Psoas muscle (tissue), 8 donors: ENCODE measurements at places on chromosomes 2 and 18.
A peak's percentile ranks its signal among the peaks of the same experiment; 100 is the strongest.

DNA sequence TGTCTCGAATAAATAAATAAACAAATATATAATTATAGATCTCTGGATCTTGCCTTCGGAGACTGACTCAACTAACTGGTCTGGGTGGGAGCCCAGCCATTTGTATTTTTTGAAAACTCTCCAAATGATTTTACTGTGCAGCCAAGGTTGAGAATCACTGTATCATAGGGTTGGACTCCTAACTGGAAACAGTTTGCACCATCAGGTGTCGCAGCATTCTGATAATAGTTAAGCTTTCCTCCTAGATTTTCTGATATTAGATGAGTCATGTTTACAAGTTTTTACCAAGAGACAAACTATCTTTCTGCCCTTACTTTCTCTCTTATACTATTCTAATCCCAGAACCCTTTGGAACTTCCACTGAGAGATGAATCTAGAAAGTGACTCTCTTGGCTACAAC is 16.8 kb downstream of the IL37 start:
- no peak for DNase-seq

- DNase-seq: no peak
These were observed 110.4 kb downstream of the MAP2 start for GRCh38 chr2:209534228-209534627.

GRCh38 chr2:118882693-118883336 is 35.4 kb upstream of the EN1 start:
- peak; percentile 39 for DNase-seq

GRCh38 chr2:241673797-241674725 is 12.6 kb downstream of the DTYMK start:
- DNase-seq: no peak

DNA sequence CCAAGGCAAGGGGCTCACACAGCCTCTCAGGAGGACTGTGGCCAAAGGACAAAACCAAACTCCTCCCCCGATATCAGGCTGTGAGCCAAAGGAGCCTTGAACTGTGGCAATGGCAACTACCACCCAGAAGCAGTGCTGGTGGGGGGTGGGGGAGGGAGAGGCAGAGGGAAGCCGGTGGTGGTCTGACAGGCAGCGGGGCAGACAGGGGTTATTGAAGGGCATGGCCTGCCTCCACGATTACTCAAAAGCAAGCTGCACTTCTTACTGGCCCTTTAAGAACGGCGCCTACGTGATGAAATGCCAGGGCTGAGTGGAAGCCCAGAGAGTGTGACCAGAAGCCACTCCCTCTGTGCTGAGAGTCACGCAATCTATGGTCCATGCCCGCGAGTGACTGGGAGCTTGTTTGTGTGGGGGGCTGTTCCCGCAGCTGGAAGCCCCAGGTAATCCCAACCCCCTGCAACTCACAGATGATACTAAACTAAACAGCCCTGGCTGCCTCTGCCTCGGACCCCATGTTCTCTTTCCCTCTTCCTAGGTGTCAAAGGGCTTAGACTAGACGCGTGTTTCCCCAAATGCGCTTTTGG is 128.2 kb upstream of the CXCR4 start:
- DNase-seq: peak; percentile 57

- DNase-seq: no peak
These were observed 360.9 kb downstream of the ERBB4 start for GRCh38 chr2:212177724-212178123.

DNA sequence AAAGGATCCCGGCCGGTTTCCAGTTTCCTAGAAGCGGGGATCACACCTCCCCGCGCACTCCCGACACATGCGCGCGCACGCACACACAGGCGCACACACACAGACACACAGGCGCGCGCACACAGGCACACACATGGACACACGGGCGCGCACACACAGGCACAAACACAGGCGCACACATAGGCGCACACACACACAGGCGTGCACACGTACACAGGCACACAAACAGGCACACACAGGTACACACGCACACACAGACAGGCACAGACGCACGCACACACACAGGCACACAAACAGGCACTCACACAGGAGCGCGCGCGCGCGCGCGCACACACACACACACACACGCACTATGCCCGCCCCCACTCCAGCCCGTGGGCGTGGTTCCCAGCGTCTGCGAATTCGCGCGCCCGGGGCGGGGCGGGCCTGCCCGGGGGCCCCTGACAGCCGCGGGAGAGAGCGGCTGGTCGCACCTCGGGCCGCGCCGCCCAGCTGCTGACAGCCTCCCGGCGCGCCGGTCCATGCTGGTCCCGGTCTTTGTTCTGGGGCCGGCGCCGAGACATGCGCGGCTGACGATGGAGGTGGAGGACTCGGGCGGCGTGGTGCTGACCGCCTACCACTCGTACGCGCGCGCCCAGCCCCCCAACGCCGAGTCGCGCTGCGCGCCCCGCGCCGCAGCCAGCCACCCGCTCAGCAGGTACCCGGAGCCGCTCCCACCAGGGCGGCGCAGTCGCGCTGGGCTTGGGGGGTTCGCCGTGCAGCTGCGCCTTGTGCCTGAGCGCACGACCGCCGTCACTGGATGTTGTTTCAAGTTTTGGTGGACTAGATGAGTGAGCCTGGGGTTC is at the start of gene ARHGAP28:
ARHGAP28 (plus strand) TSS at position 470 of the 845 bp plus-strand sequence; CDS start at position 576, 106 bp downstream.
- peak; percentile 81 for DNase-seq

DNA sequence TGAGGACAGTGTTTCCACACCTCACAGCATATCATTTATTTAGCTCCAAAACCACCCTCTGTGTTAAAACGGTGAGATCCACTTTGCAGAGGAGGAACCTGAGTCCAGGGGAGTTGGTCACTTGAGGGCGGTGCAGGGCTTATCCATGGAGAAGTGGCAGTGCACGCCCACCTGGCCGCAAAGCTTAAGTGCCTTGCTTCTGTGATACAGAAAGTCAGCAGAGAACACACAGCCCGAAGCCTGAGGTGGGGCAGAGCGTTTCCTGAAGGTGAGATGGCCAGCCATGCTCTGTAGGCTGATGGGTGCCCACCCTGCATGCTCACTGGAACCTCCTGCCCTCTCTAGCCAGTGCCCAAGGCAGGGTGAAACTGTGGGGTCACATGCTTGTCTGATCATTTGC is 87.3 kb downstream of the SH3RF3 start:
- DNase-seq: no peak
